ENCODE measurements at places on chromosomes 2 and 18. TPM values are rescaled to one million over a fixed set of nuclear protein-coding genes. Genes with fewer than 3 reads are reported as not detected.
A peak's percentile ranks its signal among the peaks of the same experiment; 100 is the strongest.

DNA sequence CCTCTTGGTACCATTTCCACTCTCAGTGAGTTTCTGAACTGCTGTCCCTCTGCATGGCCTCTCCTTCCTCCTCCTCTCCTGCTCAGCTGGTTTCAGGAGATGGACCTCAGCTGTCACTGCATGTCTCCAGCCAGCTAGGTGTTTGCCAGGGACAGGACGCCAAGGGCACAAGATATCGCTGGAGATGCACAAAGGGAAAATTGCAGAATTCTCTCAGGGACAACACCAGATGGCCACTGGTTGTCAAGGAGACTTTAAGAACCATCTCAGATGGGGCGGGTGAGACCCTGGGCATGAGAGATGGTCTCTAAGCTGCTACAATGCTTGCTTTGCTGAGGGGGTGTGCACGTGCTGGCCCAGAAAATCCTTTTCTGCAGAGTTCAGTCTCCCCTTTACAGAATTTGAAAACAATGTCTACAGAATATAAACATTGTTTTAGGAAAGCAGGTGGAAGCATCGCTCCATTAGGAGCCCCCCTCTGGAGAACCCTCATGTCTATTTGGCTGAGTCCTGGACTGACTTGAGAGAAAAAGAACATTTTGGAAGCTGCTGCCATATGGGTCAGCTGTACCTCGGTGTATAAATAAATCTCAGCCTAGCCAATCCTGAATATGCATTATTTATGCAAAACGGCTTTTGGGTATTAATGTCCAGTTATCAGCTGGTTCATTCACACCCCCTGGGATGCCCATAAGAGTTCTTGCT, 57.8 kb upstream of the SPP2 start:
- DNase-seq, result no peak

DNA sequence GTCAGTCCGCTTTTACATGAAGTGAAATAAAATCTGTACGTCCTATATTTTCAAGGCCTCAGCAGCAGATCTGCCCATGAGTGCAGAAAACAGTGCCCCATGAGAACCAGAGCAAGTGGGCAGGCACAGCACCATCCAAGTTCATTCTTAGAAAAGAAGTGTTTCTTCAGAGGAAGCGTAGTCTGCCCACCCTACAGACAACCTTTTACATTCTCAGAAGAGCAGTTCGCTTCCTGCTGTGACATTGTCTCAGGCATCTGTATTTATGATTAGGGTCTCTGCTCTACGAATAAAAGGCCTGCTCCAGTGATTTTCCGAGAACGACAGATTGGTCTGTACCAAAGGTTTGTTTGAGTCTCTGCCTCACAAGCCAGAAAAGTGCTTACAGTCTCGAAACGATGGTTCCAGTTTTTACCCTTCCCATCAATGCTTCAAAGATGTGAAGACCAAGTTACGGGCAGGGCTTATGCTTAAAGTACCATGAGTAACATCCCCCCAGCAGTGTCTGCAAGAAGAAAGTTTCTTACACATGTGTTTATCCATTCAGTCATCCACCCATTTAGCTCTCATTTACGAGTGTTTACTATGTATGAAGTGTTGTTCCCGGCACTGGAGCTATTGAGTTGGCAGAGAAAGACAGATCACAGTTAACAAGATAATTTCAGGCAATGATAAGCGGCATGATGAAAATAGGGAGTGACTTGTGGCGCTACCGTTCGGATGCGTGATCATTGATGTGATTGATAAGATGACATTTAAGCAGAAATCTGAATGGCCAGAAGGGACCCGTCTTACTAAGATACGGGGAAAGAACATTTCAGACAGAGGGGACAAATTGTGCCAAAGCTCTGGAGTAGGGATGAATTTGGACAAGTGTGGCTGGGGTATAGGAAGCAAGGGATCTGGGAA, 31.4 kb upstream of the CTLA4 start:
- no peak for DNase-seq

ST6GAL2 gene
- total RNA-seq, result 28.6 TPM

SGO2 gene
- total RNA-seq, result 47.7 TPM

- no peak for DNase-seq
Observed at GRCh38 chr18:56326336-56327072, 311.9 kb downstream of the TXNL1 start.

DNA sequence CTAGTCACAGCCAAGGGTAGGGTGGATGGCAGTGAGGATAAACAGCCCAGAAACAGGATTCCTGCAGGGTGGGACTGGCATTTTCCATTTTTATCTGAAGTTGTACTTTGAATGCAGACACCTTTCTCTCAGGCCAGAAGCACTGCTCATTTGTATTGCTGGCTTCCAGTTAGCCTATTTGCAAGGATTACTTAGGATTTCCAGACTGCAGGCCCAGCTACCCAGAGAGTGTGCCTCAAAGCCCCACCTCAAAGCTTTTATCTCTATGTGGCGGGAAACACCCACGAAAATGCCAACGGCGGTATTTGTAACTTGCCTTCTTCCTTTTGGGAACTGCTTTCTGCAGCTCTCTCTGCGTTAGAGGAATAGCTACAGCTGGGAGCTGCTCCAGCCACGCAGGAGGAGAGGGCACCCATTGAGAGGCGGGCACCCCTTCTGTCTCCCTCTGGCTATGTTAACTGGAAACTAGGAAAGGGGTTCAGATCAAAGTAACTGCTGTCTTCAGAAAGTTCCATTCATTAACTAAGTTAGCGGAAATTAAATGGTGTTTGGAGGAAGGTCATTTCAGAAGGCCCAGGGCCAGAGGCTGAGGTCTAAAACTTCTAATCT, 144.9 kb downstream of the TGIF1 start:
- DNase-seq, result peak; percentile 80

SERPINB13 gene
- total RNA-seq, result not detected

DNA sequence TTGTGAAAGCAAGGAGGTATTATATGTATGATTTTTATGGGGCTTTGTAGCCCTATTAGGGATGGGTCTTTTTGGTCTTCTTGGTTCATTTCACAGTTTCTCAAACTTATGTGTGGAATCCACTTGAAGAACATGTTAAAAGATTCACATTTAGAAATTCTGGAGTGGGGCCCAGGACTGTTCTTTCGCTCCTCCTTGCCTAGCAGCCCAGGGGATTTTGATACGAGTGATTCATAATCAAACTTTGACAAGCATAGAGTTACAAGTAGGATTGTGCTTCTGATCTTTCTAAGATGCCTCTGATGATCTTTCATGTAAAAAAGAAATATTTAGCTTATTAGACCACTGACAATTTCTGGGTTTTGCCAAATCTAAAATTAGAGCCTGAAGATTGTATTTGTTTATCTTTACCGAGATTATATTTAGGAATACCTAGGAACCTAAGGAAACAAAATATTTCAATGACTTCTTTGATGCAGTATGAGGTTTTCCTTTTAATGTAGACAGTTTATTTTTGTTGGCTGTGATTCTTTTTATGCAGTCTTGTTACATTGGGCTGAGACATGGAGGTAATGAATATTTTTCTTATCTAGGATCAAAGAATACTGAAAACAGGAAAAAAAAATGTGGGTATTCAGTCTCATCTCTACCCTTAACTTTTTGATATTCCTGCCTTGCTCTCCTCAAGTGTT, 324.0 kb downstream of the PARD3B start:
- DNase-seq, result no peak

GRCh38 chr2:207724113-207724512, 12.7 kb downstream of the CCNYL1 start:
- no peak for DNase-seq

DNA sequence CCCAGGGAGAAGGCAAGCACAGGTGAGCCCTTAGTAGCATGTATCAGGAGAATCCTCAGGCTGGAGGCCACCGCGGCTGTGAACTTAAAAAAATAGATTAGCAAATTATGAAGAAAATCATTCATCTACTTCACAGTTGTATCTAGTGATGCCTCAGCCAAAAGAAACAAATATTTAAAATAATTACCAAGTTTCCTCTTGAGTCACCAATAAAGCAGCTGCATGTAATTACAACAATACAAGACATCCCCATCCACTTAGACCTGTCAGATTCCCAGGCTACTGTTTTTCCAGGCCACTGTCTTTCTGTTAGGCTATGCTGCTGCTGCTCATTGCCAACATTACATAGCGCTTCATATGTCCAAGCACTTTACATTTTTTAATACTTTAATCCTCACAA, 54.6 kb upstream of the PHLPP1 start:
- no peak for DNase-seq

- DNase-seq, result no peak
Observed at GRCh38 chr18:79584491-79585394, 94.9 kb upstream of the CTDP1 start.

DNA sequence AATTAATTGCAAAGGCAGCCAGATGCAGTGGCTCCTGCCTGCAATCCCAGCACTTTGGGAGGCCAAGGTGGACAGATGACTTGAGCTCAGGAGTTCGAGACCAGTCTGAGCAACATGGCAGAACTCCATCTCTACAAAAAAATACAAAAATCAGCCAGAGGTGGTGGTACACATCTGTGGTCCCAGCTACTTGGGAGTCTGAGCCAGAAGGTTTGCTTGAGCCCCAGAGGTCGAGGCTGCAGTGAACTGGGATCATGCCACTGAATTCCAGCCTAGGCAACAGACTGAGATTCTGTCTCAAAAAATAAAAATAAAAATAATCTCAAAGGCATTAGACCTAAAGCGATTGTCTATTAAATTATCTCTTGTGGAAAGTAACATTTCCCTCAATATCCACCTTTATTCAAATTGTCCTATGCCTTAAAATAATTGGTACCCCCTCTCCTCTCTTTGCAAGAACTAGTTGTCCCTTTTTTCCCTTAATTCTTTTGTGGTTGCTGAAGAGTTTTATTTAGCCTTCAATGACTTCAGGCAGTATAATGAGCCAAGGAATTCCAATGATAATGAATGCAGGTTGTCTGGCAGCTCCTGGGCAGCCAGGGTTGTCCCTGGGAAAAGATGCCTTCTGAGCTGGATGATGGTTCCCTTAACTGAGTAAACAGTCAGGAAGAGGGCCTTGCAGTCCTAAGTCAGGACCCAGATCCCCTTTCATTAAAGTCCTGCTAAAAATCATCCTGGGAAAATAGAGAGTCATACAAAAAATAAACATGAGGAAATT, 32.2 kb downstream of the GPR75 start:
- DNase-seq, result no peak

DNA sequence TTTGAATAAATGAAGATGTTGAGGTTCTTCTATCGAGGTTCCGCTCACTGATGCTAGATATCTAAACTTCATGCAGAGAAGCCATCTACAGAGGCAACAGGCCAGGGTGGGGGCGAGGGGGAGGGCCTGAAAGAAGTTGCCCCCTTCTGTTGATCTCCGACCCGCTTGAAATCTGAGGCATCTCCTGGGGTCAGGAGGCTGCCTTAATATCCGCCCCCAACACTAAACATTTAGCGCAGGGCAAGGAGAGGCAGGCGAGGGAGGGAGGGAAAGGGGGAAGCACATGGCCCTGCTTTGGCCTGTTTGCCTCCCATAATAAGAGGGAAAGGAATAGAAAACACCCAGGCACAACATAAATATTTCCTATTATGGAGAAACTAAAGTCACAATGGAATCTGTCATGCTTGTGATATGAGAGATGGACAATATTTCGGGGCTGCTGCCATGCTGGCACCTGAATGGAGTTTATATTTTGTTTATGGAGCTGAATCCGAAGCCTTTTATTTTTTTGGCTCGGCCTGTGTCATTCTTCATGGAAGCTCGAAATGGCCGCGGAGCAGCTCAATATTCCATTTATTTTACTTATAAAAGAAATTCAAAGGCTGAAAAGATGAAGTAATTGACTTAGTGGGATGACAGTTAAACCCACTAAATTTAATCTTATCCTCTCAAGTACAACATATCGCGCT, 221.1 kb downstream of the INSIG2 start:
- no peak for DNase-seq

- DNase-seq, result no peak
Observed at GRCh38 chr2:144547494-144547893, 27.6 kb upstream of the ZEB2 start.

GRCh38 chr2:11320698-11321492, 23.5 kb downstream of the ROCK2 start:
- DNase-seq, result no peak

- DNase-seq, result no peak
Observed at GRCh38 chr2:239269173-239269885, 131.5 kb downstream of the HDAC4 start.
